ENCODE measurements at places on chromosomes 3 and 15. TPM values are rescaled to one million over a fixed set of nuclear protein-coding genes. Genes with fewer than 3 reads are reported as not detected.

CPEB1 gene
- total RNA-seq, result not detected

LSG1 gene
- 59.0 TPM for total RNA-seq

AGBL1 gene
- not detected for total RNA-seq

PLA2G4B gene
- total RNA-seq, result 8.5 TPM

NR2E3 gene
- not detected for total RNA-seq

C2CD4A gene
- 0.05 TPM for total RNA-seq

- DNase-seq, result no peak
Measured at GRCh38 chr3:148789146-148789545, 38.5 kb upstream of the CPB1 start.

- no peak for DNase-seq
Measured at GRCh38 chr3:46852839-46853355, 10.3 kb downstream of the MYL3 start.

DNA sequence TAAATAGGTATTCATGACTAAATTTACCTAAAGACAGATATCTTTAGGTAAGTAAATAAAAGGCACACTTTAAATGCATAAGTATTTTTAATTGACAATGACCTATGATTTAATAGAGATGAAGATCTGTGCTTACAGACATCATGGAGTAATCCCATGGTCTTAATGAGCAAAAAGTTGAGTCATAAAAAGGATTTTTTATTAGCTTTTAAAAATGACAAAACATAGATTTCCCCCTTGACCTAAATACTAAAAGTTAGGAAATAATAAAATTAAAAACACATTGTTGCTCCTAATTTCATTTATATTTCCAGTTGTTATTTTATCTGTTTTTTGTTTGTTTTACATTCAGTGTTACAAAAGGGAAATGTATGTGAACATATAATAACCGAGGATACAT, 1005.7 kb downstream of the ROBO1 start:
- DNase-seq, result no peak

DNA sequence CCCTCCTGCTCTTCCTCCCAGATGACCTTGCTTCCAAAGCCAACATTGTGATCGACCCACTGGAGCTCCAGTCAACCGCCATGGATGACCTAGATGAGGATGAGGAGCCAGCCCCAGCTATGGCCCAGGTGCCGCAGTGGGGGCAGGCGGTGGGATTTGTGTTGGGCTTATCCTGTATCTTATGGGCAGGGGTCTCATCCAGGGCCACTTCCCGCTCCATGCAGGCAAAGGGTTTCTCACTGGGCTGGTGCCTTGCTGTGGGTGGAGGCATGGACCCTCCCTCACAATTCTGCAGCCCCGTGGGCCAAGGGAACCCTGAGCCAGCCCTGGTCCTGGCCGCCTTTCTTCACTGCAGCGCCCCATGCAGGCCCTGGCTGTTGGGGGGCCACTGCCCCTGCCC, 14.9 kb downstream of the AMIGO3 start:
- no peak for DNase-seq

- no peak for DNase-seq
Measured at GRCh38 chr3:66437341-66437929, 63.4 kb downstream of the LRIG1 start.

DNA sequence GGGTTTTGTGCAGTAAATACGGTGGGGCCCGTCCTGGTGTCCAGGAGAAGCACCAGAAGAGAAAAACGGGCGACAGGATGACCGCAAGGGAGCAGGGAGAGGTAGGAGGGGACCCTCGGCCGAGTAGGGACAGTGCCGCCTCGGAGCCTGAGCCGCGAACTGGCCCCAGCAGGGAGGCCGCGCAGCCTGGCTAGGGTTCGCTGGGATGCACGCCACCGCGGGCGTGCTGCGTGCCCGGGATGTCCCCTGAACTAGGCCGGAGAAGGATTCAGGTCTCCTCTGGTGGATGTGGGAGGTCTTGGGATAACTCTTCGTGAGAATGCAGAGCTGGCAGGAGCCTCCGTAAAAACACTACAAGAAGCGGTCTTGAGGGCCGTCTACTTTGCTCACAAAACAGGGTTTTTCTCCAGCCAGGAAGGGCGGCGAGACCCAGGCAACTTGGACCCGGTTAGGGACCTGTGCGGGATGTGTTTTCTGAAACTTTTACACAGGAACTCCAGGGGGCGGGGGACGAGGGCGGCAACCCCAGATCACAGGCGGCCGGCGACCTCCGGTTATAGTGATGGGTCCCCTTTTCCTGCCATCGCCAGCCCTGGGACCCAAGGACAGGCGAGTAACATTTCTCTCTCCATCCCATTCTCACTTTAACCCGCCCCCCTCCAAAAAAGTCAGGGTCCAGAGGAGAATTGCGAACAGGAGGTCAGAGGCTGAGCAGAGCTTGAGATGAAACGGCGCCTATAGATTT, 35.5 kb downstream of the NR2F2 start:
- peak; percentile 52 for DNase-seq

DNA sequence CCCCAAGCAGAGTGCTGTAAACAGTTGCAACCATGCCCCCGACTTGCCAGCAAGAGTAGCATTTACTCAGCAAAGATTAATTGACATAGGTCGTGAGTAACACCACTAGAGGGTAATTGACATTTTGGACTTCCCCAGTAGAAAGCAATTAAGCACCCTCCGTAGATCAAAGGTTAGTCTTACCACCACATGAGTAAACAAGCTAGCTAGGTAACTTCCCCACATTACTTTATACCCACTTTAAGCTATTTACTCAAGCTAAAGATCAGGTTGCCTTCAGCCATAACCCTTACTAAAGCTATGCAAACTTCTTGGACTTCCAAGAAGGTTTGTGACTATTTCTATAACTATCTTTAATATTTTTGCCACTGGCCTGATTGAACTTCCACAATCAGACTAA, 1072.7 kb downstream of the OTOL1 start:
- DNase-seq, result no peak

- no peak for DNase-seq
Measured at GRCh38 chr3:149792452-149793270, at the start of gene ANKUB1. ANKUB1 (minus strand) TSS chr3:149792554; CDS start chr3:149792366, 188 bp downstream.

DNA sequence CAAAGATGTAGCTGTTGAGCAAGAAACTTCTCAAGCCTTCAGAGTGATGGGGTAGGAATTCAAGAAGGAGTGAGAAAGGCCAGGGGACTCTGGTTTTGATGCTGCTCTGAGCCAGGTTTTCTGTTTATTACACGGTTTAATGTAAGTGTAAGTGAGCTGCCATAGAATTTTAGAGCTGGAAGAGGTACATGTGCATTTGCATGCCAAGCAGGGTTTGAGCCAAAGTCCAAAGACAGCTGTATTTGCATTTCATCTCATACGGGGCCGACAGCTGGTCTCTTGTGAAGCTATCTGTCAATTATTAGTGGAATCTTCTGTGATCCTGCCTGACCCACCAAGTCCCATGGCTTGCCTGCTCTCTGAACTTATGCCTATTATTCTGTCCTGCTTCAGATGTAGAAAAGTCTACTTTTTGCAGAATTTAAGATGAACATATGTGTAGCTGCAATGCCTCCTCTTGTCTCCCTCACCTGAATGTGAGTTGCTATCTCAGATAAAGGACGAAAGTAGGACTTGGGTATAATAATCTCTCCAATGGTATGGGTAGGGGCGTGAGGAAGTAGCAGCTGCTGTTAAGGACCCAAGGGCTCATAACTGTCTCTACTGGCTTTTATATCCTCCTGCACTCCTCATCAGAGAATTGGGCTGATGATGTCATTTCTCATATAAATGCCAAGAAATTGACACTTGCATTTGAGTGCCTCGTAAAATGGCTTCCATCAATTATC, 160.0 kb downstream of the SQOR start:
- no peak for DNase-seq

DNA sequence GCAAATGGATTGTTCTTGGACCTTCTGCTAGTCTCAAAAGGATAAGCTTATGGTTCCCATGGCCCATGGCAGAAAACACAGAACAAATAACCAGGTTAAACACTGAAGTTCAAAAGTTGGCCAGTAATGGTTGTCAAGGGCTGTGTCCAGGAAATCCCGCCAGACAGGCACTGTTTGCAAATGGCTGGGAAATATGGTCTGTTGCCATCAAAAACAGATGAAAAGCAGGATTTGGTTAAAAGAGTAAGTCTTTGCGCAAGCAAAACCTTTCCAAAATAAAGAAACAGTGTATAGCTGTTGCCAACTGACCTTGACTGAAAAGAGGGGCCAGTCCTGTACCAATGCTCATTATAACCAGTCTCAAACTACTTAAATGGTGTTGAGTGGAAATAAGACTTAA, 58.6 kb downstream of the WWTR1 start:
- no peak for DNase-seq

DNA sequence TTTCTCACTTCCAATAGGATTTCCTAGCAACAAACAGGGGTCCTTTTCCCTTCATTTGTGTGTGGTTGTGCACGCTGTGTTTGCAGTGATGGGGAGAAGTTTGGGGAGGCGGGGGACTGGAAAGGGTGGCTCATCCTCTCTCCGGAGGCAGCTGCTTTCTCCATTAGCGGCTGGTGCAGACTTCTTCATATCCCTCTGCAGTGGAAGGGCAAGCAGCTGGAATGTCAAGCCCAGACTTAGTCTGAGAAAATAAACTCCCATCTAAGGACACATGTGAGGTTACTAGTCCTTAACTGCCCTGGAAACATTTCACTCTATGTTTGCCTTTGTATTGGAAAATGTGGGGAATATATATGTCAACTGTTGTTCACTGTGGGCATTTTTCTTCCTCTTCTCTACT, 467.0 kb upstream of the RASGRP1 start:
- DNase-seq, result no peak

DNA sequence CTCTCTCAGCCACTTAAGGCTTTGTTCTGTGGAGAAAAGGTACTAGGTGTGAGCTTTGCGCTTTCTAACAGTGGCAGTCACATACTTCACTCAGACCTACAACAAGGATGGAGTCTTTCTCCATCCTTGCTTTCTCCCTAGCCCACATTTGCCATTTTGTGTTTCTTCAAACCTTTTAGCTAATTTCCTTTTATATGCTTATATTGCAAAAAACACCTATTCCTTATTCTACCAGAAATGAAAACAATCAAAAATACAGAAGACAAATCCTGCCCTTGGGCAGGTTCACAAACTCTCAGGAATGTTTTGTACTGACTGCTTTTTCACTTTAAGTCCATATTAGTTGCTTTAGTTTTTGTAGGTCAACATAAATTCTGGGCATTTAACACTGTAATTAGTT, 914.2 kb downstream of the SQOR start:
- DNase-seq, result no peak

GRCh38 chr3:144499001-144499930, 527.6 kb downstream of the DIPK2A start:
- no peak for DNase-seq

- no peak for DNase-seq
Measured at GRCh38 chr15:101841656-101842055, 29.7 kb downstream of the OR4F15 start.

DNA sequence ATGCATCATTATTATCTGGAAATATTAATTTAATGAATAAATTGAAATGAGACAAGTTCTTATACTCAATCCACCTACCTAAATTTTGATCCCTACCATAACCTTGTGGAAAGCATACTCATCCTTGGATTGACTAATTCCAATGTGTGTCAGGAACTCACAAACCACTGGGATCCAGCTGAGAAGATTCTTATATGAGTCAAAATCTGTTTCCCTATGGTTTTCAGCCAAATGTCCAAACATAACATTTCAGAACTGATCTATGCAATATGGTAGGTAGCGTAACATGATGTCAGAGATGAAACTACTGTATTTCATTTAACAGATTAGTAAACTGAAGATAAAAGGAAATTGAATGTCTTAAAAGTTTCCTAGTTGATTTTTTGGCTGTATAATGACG, 250.0 kb downstream of the PLOD2 start:
- DNase-seq, result no peak

DNA sequence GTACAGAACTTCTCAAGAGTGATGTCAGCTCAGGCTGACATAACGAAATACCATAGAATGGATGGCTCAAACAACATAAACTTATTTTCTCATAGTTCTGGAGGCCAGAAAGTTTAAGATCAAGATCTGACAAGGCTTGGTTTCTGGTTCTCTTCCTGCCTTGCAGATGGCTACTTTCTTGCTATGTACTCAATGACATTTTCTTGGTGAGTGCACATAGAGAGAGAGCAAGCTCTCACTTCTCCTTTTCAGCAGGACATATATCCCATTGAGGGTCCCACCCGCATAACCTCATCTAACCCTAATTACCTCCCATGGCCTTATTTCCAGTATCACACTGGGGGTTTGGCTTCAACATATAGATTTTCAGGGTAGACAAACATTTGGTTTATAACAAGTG, 1072.1 kb downstream of the PLOD2 start:
- no peak for DNase-seq

DNA sequence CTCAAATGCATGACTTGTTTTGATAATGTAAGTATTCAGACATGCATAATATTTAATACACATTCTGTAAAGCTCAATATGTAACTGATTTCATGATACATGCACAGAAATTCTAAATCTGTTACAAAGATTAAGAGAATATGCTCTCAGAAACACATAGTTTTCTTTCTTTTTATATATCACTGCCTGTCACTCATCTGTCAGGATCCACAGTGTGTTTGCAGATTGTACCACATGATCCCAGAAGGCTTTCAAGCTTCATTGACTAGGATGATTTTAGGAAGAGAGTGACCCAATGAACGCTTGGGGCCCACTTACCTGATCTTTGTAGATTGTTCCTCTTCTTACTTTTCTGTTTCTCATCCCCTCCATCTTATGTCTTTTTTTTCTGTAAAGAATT, 261.9 kb downstream of the CACNA2D3 start:
- no peak for DNase-seq

DNA sequence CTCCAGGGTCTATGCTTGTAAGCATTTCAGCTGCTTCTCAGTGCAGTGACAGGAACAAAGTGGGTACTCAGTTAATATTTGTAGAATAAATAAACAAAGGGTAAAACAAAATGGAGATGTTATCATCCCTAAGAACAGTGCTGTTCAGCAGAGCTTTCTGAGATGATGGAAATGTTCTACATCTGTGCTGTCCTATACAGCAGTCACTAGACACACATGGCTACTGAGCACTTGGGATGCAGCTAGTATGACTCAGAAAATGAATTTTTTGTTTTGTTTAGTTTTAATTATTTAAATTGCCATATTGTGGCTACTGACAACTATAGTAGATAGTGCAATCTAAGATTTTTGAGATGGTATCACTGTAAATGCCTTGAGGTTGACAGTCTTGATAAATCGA, 283.8 kb upstream of the ADAMTS9 start:
- no peak for DNase-seq

- DNase-seq, result no peak
Measured at GRCh38 chr3:20668411-20668810, 482.4 kb upstream of the SGO1 start.

GRCh38 chr3:126543457-126544061, 15.2 kb downstream of the C3orf22 start:
- DNase-seq, result no peak

GRCh38 chr3:189792046-189792929, 161.1 kb downstream of the TP63 start:
- DNase-seq, result no peak

GRCh38 chr3:10962481-10963036, 30.0 kb upstream of the SLC6A1 start:
- no peak for DNase-seq

- no peak for DNase-seq
Measured at GRCh38 chr3:88584451-88584850, 434.7 kb downstream of the C3orf38 start.

- no peak for DNase-seq
Measured at GRCh38 chr3:39135170-39135805, 18.1 kb downstream of the CSRNP1 start.

- no peak for DNase-seq
Measured at GRCh38 chr15:68584756-68585573, 6.2 kb downstream of the CORO2B start.
